Upper lobe of right lung (tissue), 1 donor: ENCODE measurements at places on chromosomes 12 and 14.

DNA sequence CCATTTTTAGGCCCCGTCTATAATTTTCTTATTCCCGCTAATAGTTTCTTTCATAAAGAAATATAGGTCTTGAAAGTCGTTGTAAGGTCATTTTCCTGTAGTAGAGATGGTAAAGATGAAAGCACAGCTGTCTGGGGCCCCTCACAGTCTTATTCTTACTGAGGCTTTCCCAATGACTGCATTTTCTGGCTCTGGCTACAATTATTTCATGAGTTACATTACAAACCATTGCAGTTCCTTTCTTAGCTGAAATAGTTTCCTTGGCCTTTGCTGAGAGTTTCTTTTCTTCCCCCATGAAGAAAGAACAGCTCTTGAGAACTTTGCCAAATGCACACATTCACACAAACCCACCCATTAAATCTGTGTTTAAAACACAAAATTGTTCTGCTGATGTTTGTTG, 113.0 kb downstream of the DYRK2 start:
- DNase-seq, result no peak

DNA sequence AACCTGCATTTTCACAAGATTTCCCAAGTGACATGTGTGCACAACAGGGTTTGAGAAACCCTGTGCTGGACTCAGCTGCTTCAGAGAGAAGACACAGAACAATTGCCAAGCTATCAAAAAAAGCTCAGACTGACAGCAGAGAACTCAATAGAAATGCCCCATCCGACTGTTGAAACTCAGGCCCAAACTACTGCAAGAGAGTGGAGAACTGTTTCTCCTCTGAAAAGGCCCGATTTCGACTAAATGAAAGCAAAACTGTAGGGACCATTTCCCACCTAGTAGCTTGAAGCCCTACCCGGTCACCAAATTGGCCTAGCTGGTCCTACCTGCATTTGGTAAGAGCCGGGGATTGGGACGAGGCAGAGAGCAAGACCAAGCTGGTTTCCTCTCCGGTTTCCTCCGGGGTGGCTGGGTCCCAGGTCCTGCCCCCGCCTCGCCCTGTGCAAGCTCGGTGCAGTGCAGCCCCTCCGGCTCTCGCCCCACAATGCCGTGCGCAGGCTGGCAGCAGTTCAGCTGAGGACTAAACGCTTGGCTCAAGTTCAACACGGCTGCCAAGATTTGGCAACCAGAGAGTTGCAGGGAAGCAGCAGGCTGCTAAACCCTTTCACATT, 1180.6 kb downstream of the VRK1 start:
- peak; percentile 91 for DNase-seq

DNA sequence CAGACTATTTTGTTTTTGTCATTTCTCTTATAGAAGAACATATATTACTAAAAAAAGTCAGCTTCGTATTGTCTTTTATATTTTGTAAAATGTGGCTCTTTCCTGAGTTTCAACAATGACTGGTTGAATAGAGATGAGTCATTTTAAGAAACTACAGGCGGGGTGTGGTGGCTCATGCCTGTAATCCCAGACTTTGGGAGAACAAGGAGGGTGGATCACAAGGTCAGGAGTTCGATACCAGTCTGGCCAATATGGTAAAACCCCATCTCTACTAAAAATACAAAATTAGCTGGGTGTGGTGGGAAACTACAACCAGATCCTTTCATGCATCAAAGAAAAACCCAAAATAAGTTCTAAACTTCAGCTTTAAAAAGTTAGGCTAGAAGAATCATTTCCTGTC, 28.8 kb downstream of the HECTD4 start:
- DNase-seq, result no peak

DNA sequence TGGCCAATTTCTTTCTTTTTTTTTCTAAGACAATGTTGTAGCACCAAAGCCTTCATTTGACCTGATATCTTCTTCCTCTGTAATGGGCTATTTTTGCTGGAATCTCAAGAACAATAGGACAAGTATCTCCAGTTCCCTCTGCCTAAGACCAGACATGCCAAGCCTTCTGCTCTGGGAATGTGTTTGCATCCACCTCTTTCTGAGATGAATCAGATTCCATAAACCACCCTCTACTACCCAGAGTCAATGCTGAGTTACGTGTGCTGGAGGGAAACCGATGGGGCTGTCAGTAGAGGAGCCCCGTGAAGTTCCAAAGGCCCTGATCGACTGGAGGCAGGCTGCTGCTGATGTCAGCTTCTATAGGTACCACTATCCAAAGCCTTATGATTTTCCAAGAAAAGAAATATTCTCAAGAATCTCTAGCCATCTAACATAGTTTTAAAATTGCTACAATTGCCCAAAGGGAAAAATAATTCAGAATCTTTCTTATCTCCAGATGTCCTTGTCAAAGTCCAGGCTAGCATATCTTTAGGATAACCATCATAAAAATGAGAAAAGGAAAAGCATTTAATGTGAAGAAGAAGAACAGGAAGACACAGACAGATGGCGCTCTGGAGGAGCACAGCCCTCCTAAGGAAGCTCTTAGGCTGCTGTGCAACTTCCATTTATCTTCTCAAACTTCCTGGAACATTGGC, 101.9 kb downstream of the SLC8A3 start:
- DNase-seq, result no peak
